ENCODE measurements at places on chromosomes 4 and X. TPM values are rescaled to one million over a fixed set of nuclear protein-coding genes. Genes with fewer than 3 reads are reported as not detected.

The NAT8L gene
- 3.6 TPM for total RNA-seq

The ARX gene
- not detected for total RNA-seq

The RXFP1 gene
- total RNA-seq, result not detected

The OTUD6A gene
- total RNA-seq, result not detected

The GABRQ gene
- not detected for total RNA-seq

The FLNA gene
- total RNA-seq, result 308 TPM

DNA sequence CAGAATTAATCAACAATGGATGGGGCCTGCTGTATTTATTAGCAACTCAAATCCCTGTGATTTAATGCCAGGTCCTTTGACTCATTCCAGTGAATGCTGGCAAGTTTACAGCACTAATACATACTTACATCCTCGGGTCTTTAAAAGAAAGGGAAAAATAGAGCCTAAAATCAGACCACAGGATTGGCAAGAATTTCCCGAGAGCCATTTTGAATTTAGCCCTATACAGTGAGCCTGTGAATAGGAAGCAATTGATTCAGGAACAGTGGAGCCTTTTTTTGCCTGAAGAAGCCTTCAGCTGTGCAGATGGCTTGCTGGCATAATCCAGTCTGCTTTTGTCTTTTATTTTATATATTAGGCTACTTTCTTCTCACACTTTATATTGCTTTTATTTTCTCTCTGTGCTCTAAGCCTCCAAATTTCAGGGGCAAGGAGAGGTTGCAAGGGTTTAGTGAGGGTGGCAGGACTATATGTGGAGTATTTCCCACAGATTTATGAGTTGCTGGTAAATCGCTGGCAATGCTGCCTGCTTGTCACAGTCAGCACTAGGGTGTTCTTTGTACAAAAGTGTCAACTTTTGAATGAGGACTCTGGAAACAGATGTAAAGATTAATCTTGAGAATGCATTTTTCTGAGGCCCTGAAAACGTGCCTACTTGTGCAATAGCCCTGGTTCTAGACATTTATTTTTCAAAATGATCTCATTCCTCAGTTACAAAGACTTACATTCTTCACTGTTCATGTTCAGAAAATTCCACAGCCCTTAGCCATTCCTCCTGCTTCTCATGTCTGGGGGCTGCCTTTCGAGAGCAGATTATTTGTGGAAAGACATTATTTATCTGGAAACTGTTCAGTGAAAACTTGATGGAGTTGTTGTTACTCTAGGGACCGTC, 303.5 kb downstream of the SPRY1 start:
- H3K4me3 ChIP-seq, result no peak overlapping the region
- no peaks in the 10 kb centered on the region for H3K36me3 ChIP-seq
- no peak for DNase-seq
- no peaks in the 10 kb centered on the region for H3K27me3 ChIP-seq
- no peak overlapping the region for H3K27ac ChIP-seq

GRCh38 chr4:182023469-182023868, 219.7 kb upstream of the TENM3 start:
- H3K4me3 ChIP-seq, result no peak overlapping the region
- H3K27ac ChIP-seq, result no peak overlapping the region
- no peaks in the 10 kb centered on the region for H3K27me3 ChIP-seq
- no peaks in the 10 kb centered on the region for H3K4me1 ChIP-seq

DNA sequence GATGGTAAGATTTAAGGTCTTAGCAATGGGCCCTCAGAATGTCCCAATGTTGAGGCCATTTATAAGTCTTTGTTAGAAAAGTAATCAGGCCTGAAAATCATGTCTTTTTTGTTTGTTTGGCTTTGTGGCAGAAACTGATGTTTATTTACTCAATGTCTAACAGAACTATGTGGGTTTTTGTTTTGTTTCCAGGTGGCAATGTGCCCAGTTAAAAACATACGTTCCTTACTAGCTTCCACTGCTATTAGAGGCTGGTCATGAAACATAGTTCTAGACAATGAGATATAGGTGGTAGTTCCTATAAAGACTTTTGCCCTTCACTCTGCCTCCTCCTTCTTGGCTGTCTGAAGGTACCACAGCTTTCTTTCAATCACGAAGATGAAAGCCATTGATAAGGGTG, 108.8 kb downstream of the C4orf51 start:
- H3K27ac ChIP-seq, result no peak overlapping the region
- H3K27me3 ChIP-seq, result no peaks in the 10 kb centered on the region
- H3K4me1 ChIP-seq, result peaks cover 3% of the 10 kb centered on the region
- no peak overlapping the region for H3K4me3 ChIP-seq

- H3K4me3 ChIP-seq, result no peak overlapping the region
- H3K27ac ChIP-seq, result no peak overlapping the region
- H3K4me1 ChIP-seq, result no peaks in the 10 kb centered on the region
- H3K36me3 ChIP-seq, result no peaks in the 10 kb centered on the region
- no peaks in the 10 kb centered on the region for H3K27me3 ChIP-seq
- DNase-seq, result no peak
Observed at GRCh38 chr4:11632025-11632424, 203.3 kb upstream of the HS3ST1 start.

DNA sequence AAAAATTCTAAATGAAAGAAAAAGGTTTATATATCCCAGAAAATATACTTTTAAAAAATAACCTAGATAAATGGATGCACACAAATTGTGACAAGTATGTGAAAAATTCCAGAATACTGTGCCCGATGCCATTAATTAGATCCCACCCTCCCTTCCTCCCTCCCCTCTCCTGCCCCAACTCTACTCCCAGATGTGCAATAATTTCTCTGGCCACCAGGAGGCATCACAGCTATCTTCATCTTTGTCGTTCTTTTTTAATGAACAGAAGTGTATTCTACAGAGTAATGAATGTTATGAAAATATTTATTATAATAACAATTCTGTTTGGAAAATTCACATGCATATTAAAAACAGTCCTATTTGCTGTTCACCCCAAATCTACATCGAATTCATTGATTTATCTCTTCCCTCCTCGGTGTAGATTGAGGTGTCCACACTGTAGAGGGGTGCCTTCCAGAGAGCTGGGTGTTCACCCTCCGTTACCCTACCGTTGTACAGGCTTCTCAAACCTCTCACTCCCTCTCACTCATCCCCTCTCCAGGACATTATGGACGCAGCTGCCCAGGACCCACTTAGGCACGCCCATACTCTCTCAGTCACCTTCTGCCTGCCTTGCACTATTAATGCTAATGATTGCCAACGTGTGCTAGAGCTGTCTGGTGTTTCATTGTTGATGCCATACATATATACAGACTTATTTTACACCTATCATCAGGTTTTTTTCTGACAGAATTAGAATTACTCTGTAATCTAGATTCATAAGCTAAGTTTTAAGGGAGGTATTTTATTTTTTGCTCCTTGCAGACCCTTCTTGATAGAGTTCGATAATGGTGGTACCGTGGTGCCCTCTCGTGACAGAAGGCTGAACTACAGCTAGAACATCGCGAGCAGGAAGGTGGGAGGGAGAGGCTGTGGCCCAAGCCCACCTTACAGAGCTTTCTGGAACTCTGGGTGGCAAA, 14.1 kb downstream of the RAB40AL start:
- no peaks in the 10 kb centered on the region for H3K36me3 ChIP-seq
- H3K27me3 ChIP-seq, result no peaks in the 10 kb centered on the region
- DNase-seq, result peak; percentile 65
- no peak overlapping the region for H3K4me3 ChIP-seq
- H3K4me1 ChIP-seq, result no peaks in the 10 kb centered on the region

DNA sequence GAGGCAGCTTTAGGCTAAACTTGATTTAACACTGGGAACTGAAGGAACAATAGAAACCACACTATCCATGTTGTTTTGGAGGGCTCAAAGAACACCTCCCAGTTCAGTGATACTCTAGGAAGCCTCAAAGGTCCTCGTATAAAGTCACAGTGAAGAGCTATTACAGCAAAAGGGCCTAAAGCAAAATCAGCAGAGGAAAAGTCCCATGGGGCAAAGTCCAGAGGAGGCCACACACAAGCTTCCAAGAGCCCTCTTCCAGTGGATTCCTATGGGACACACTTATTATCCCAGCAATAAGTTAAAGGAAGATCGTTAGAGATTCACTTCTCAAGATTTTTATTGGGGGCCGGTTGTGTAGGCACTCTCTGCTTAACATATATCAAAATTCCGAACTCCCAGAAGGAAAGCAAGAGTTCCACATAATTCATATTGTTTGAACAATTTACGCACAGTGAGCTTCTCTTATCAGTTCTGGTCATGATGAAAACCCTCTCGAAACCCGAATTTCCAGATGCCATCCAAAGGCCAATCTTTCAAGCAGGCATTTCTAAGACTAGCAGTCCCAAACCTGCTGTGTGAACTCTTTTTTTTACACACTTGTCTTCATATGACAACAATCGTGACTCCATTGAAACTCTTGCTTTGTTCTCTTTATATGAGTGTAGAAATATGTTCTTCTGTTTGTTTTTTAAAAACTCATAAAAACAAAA, 53.7 kb downstream of the ANXA5 start:
- no peaks in the 10 kb centered on the region for H3K36me3 ChIP-seq
- DNase-seq, result no peak
- no peaks in the 10 kb centered on the region for H3K4me1 ChIP-seq
- no peaks in the 10 kb centered on the region for H3K27me3 ChIP-seq

DNA sequence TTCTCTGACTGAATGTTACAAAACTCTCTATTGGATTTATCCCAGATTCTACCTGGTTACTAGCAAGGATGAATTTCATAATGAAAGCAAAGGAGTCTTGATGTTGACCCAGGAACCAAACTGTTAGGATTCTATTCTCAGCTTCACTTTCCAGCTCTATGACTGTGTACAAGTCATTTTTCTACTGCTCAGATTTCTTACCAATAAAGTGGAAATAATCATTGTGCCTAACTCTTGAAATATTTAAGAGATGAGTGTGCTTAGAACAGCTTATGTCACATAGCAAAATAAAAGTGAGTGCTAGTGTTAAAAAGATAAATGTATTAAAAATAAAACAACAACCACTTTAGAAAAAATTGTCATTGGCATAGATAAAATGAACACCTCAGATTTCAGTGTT, 45.6 kb downstream of the EPHA5 start:
- no peak overlapping the region for H3K4me3 ChIP-seq
- H3K4me1 ChIP-seq, result no peaks in the 10 kb centered on the region
- H3K36me3 ChIP-seq, result no peaks in the 10 kb centered on the region
- no peak for DNase-seq
- H3K27ac ChIP-seq, result no peak overlapping the region
- no peaks in the 10 kb centered on the region for H3K27me3 ChIP-seq

DNA sequence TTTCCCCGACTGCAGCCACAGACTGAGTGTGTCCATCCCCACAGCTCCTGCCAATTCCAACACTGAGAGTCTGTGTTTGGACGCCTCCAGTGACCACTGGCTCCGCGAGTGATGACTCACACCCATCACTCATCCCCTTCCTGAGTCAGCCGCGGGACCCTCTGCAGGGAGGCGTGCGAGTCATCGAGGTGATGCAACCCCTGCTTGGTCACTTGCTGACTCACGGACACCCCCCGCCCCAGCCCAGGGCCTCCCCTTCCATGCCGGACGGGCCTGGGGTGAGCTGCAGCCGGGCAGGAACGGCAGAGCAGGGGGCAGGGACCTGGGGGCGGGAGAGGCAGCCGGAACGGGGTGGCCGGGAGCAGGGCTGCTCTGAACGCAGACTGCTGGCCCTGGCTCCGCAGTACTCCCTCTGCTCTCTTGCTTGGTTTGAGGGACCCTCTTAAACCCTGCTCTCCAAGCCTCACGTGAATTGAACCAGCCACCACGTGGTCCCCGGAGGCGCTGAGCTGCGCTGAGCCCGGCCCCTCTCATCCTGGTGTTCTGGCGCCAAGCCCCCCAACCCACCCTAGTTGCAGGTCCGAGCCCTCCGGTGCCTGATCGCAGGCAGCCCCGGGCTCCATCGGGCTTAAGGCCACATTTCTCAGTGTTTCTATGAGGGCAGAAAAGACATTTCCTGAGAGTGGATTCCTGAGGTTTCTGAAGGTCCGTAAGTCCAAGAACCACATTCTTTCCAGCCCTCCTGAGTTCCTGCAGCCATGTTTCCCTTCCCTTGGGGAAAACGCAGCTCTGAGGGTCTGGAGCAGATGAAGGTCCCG, 32.4 kb downstream of the FGFRL1 start:
- peaks cover 48% of the 10 kb centered on the region for H3K4me1 ChIP-seq
- no peaks in the 10 kb centered on the region for H3K36me3 ChIP-seq
- DNase-seq, result peak; percentile 88
- no peak overlapping the region for H3K27ac ChIP-seq
- H3K27me3 ChIP-seq, result no peaks in the 10 kb centered on the region
- H3K4me3 ChIP-seq, result no peak overlapping the region

GRCh38 chr4:20646287-20646686, 54.0 kb upstream of the PACRGL start:
- DNase-seq, result no peak
- H3K4me3 ChIP-seq, result no peak overlapping the region
- no peaks in the 10 kb centered on the region for H3K36me3 ChIP-seq
- H3K4me1 ChIP-seq, result no peaks in the 10 kb centered on the region
- no peak overlapping the region for H3K27ac ChIP-seq

GRCh38 chrX:148611993-148612392, 111.6 kb downstream of the AFF2 start:
- no peaks in the 10 kb centered on the region for H3K36me3 ChIP-seq
- H3K27me3 ChIP-seq, result no peaks in the 10 kb centered on the region
- H3K4me1 ChIP-seq, result peaks cover 6% of the 10 kb centered on the region
- no peak overlapping the region for H3K27ac ChIP-seq

DNA sequence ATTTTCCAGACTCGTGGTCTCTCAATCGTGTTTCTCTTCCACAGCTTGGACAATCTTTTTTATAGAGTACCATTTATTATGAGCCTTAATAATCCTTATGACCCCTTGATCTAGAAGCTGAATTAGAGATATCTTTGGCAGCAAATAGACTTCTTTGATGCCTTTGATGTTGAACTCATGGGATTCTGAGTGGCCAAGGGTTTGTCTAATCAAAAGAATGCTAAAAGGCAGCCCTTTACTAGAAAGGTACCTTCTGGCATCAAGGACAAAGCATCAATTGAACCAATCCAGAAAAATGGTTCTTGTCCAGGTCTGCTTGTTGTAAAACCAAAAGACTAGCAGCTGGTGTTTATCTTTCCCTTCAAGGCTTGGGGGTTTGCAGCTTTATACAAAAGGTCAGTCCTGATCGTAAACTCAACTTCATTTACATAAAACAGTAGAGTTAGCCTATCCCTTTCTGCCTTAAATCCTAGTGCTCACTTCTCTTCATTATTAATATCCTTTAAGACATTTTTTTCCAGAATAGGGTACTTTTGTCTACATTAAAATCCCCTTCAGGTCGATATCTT, 411.3 kb downstream of the FAT4 start:
- DNase-seq, result no peak
- no peak overlapping the region for H3K4me3 ChIP-seq
- H3K27me3 ChIP-seq, result no peaks in the 10 kb centered on the region
- no peaks in the 10 kb centered on the region for H3K4me1 ChIP-seq
- no peaks in the 10 kb centered on the region for H3K36me3 ChIP-seq

- no peak overlapping the region for H3K4me3 ChIP-seq
- peak overlapping the region; percentile 52 for H3K27ac ChIP-seq
- no peaks in the 10 kb centered on the region for H3K36me3 ChIP-seq
- no peaks in the 10 kb centered on the region for H3K27me3 ChIP-seq
Observed at GRCh38 chr4:183960962-183961541, 55.9 kb downstream of the STOX2 start.

- no peak overlapping the region for H3K4me3 ChIP-seq
- H3K4me1 ChIP-seq, result no peaks in the 10 kb centered on the region
- DNase-seq, result no peak
- no peak overlapping the region for H3K27ac ChIP-seq
- H3K27me3 ChIP-seq, result no peaks in the 10 kb centered on the region
- no peaks in the 10 kb centered on the region for H3K36me3 ChIP-seq
Observed at GRCh38 chr4:13797061-13797460, 169.5 kb upstream of the BOD1L1 start.
